ENCODE measurements at places on chromosomes 3 and 15.

GRCh38 chr15:93451822-93452221, 362.8 kb upstream of the RGMA start:
- no peak for DNase-seq

DNA sequence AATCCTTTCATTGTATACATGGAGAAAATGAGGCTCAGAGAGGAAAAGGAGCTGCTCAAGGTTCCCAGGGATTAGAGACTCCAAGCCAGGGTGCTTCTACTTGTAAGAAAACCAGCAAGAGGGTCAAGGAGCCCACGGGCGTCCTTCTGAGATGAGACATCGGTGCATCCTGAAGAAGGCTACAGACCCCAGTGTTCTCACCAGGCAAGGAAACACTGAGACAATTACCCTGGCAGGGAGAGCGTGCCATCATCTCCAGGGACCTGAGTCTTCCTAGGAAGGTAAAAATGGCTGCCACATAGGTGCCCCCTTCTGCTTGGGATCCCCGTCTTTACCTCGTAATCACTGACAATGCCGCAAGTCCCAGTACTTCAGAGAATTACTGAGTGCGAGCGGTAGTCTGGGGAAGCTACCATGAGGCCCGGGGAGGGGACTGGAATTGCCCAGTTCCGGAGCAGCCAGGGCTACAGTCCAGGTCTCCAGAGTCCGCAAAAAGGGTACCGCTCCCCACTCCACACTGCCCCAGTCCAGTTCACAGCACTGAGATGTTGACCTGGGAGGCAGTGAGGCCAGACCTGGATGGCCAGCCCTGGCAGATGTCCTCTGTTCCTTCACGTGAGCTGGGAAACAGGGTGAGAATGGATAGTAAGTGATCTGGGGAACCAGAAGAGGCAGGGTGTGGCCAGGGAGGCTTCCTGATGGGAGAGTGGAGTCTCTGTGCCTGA, 164.7 kb upstream of the SMAD3 start:
- DNase-seq, result no peak

DNA sequence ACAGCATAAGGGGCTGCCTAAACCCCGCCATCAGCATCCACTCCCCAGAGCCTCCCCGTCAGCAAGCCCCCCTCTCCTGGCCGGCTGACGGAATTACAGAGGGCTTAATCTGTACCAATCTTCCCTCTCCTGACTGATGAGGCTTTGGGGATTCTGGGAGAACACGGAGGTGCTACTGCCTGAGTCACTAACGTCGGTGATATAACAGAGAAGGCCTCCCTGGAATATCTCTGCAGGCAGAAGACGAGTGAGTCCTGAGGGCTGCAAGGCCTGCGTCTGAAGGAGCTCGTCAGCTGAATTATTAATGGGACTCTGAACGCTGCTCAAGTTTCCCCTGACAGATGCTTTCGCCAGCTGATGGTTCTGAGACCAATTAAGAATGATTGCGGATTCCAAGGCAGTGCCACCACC, 147.7 kb downstream of the XXYLT1 start:
- no peak for DNase-seq

GRCh38 chr3:37872413-37873160, 10.9 kb downstream of the CTDSPL start:
- DNase-seq, result no peak

GRCh38 chr3:139559541-139559940, 20.0 kb upstream of the RBP1 start:
- DNase-seq, result no peak

GRCh38 chr3:38966811-38967692, 84.7 kb downstream of the SCN11A start:
- no peak for DNase-seq

GRCh38 chr3:103684904-103685303, 1250.1 kb downstream of the ZPLD1 start:
- no peak for DNase-seq

- no peak for DNase-seq
Measured at GRCh38 chr15:92845126-92845508, 55.0 kb upstream of the CHD2 start.

DNA sequence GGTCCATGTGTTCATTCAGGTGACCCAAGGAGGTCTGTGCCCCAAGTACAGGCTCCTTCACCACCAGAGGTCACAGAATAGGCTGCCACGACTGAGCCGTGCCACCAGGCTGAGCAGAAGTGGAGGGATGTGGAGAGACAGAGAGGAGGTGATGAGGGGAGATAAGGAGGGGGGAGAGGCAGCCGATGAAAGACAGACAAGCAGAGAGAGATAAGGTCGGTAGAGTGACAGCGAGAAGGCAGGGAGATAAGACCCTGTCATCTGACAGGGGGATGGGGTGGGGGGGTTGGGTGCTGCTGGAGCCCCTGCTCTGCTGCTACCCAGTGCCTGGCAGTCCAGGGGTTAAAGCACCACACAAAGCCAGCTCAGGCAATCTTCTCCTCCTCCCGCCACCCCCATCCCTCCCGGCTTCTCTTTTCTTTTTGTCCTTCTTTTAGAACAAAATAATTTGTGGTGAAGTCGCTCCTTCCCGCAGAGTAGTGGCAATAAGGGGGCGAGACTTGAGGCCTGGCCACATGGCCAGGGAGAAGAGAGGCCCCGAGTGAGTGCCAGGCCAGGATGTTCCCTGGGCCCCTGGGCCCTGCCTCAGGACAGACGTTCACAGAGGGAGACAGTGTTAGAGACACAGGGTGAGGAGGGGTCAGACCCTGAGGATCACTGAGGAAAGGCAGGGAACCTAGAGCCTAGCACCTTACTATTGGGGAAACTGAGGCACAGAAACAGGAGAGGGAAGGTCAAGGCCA, 67.9 kb downstream of the CACNA2D2 start:
- no peak for DNase-seq

- DNase-seq, result no peak
Measured at GRCh38 chr3:34394978-34395748, 596.7 kb downstream of the PDCD6IP start.

GRCh38 chr15:82936966-82937711, 15.4 kb downstream of the HOMER2 start:
- no peak for DNase-seq

GRCh38 chr3:187914231-187914630, 169.0 kb upstream of the BCL6 start:
- no peak for DNase-seq

DNA sequence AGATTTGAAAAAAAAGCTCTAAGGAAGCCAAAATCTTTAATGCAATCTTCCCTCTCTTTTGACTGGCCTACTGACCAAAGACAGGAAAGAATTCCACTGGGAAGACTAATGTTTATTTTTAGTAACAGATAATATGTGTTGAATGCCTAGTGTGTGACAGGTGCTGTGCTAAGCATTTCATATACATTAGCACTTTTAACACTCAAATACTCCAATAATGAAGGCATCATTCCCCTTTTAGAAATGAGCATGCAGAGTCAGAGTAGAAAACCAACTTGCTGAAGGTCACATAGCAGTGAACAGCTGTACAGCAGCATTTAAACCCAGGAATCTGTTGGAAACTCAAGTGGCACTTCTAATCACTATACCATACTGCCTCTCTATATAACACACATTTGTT, 170.6 kb downstream of the MINAR1 start:
- DNase-seq, result no peak

- no peak for DNase-seq
Measured at GRCh38 chr3:156211583-156211982, 91.2 kb downstream of the KCNAB1 start.

DNA sequence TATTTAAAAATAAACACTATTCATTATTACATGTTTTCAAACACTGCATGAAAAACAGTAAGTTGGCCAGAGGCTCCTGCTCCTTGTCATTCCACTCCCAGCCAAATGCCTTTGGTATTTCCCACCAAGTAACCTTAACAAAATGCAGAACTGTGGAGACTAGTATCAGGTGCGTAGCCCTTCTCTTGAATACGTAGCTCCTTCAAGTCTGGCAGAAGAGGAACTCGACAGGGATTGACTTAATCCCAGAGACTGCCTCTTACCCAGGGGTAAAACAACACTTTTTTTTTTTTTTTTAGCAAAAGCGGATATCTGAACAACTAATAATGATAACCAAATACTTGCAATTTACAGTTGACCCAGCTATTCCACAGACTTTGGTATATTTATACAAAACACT, 738 bp downstream of the COMMD2 start:
- DNase-seq, result no peak

- no peak for DNase-seq
Measured at GRCh38 chr3:139585820-139586219, 46.3 kb upstream of the RBP1 start.

- no peak for DNase-seq
Measured at GRCh38 chr15:85162237-85162636, 180.6 kb downstream of the PDE8A start.

DNA sequence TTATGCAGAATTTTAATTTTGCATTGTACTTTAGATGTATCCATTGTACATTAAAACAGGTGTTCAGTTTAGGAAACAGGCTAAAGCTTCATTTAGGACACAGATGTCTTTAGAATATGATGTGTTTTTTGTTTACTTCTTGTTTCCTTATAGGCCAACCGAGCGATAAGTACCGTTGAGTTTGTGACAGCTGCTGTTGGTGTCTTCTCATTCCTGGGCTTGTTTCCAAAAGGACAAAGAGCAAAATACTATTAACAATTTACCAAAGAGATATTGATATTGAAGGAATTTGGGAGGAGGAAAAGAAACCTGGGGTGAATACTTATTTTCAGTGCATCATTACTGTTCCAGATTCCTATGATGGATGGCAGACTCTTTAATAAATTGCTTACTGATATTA, 29.4 kb downstream of the PLAAT1 start:
- DNase-seq, result no peak

- peak; percentile 15 for DNase-seq
Measured at GRCh38 chr15:78052001-78052401, 25.5 kb downstream of the TBC1D2B start.

DNA sequence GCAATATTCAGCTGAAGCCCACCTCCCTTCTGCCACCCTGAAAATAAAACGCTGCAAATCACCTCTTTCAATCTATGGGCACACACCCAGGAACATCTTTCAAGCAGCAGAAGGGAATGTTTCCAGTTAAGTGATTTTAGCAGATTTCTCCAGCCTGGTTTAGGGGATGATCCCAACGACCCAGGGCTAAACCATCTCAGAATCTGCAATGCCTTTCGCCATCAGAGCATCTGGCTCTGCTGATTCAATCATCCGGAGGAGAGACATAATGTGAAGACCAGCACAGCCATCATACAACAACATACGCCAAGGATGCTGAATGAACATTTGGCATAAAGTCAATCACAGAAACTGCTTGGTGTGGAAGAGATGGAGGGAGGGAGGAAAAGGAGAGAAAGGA, 15.5 kb upstream of the LRRN1 start:
- DNase-seq, result no peak

GRCh38 chr15:39397883-39398282, 183.0 kb upstream of the THBS1 start:
- no peak for DNase-seq

- no peak for DNase-seq
Measured at GRCh38 chr15:52734329-52734728, 55.1 kb upstream of the ATOSA start.

DNA sequence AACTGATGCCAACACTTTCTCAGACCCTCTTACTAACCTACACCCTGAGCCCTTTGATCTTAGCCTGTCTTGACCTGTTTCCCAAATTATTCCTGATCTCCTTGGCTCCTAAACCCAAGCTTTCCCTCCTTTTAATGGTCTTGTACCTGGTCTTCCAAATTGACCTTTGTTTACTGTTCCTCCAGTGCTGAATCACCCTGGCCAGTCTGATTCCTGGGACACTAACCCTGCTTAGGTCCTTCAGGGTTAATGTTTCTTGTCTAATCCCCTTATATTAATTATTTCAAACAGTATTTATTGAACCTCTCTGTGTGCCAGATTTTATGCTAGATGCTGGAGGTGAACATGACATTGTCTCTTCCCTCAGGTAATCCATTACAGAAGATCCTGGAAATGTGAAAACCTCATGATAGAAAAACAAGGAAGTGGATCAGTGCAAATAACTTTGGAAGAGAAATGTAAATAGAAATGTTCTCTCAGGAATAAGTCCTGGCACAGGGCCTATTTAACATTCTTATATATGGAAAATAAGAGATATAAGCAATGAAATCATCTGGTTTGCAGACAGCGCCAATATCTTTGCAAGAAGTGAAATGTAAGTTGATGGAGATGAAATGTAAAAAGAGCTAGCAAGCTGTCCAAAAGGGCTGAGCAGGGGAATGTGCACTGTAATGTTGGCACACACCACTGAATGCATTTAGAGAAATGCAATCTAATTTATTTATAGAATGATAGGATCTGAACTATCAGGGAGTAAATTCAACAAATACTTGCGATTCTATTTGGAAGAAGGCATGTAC, 20.7 kb downstream of the HGD start:
- DNase-seq, result no peak

GRCh38 chr3:13254028-13254951, 165.8 kb downstream of the NUP210 start:
- DNase-seq, result no peak

- DNase-seq, result no peak
Measured at GRCh38 chr3:51681453-51681852, 10.4 kb downstream of the TEX264 start.

DNA sequence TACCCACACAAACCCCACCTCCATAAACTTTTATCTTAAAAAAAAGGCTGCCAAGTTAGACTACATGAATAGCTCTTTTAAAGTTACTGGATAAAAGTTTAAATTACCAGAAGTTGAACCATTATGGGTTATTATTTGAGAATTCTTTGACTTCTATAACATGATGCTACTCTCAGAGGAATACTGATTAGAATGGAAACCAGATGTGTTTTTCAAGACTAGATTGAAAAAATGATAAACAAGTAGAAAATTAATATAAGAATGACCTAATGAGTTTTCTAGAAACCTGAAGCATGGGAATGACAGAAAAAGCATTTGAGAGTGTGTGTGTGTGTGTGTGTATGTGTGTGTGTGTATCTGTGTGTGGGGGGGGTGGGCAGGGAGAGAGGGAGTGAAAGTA, 12.4 kb upstream of the FGF7 start:
- DNase-seq, result no peak

DNA sequence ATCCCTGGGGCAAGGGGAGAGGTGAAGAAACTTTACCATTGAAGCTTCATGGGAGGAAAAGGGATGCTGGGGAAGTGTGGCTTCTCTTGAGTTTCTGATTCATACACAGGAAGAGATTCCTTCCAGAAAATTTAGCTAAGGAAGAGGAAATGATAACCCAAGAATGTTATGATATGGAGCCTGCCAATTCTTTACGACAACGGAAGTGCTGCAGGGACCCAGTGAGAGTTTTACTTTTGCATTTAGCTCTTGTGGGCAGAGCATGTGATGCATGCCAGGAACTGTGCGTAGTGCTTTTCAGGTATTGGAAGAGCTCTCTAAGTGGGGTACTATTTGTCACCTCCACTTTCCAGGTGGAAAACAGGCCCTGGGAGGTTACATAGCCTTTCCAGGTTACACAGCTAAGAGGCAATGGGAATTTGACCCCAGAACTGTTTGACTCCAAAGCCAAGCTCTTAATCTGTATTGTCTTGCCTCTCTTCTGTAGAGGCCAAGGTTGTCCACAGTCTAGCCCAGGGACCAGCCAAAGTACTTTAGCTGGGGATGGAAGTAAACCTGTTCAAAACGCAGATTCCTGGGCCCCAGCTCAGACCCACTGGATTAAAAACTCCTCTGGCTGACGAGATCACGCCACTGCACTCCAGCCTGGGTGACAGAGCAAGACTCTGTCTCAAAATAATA, 23.0 kb downstream of the CMTM7 start:
- no peak for DNase-seq

All from NCI-H1092 (cell line).